ENCODE measurements at places on chromosomes 16 and 17. TPM values are rescaled to one million over a fixed set of nuclear protein-coding genes. Genes with fewer than 3 reads are reported as not detected.

The ADCY9 gene
- total RNA-seq = 6.4 TPM

The GLYR1 gene
- 39.9 TPM for total RNA-seq

The AURKB gene
- total RNA-seq = 169 TPM

The G6PC3 gene
- 171 TPM for total RNA-seq

The SLC13A2 gene
- total RNA-seq = 0.15 TPM

The TSPAN10 gene
- total RNA-seq = 5.5 TPM

The LRRC36 gene
- total RNA-seq = 0.09 TPM

The P2RX1 gene
- not detected for total RNA-seq

The ITGA3 gene
- total RNA-seq = 433 TPM

The MEFV gene
- total RNA-seq = not detected

The COX6A2 gene
- not detected for total RNA-seq

The GNGT2 gene
- 0.63 TPM for total RNA-seq

The MCRIP1 gene
- 102 TPM for total RNA-seq

The KCTD19 gene
- total RNA-seq = 0.23 TPM
